ENCODE measurements at places on chromosomes 7 and 10.

DNA sequence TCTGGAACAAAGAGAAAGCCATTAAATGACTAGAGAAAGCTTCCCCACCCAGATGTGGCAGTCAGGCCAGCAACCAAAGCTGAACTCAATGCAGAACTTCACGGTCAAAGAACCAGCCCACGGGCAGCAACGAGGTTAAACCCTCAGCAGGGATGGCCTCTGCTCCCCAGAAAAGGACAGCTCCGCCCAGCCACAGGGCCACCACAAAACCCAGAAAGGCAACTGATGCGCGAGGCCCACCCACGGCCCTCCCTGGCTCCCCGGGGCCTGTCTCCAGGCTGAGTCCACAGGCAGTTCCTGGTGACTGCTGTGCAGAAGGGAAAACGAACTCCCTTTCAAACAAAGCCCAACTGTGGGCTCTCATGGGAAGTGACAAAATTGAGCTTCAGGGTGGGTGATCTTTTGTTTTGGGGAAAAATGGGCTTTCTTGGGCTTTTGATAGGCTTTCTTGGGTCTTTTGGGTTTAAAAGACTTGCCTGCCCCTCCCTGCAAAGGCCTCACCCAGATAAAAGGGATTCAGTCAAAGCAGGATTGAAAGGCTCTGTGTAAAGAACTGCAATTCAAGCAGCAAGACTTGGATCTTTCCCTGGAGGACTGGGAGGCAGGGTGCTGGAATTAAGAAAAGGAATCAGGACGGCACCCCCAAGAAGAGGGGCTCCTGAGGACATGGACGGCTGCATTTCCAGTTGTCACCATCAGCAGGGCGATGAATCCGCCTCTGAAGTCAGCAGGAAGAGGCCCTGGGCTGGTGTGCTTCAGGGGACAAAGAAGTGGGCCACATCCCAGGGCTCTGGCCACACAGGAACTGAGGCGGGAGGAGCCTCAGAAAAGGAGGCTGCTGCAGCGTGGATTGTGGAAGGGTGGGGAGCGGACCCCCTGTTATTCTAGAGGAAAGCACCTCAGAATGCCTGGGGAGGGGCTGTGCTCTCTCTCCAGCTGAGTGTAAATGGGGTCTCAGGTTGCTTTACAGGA, 209.9 kb downstream of the USP6NL start:
- DNase-seq: no peak

GRCh38 chr10:117818721-117819120, 228.0 kb downstream of the RAB11FIP2 start:
- no peak for DNase-seq

DNA sequence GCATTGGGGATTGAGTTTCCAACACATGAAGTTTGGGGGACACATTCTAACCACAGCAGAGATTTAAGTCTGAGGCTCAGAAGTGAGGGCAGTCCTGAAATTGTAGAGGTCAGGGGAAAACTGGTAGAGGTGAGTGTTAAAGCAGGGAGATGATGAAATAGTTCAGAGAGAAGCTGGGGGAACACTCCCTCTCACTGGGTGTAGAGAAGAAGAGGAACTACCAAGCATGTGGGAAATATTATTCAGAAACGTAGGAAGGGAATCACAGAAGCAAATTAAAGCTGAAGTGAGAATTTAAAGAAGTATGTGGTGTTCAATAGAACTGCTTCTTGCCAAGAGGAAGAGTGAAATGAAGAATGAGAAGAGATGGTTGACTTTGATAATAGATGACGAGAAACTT, 121.5 kb upstream of the FAM3C start:
- DNase-seq: no peak

- no peak for DNase-seq
Measured at GRCh38 chr7:22980422-22980821, 33.5 kb downstream of the HYCC1 start.

GRCh38 chr10:31036209-31036608, 4.5 kb upstream of the ZNF438 start:
- DNase-seq: no peak

- DNase-seq: no peak
Measured at GRCh38 chr10:65898055-65898454, 1027.8 kb upstream of the LRRTM3 start.

GRCh38 chr7:30349170-30349569, 64.8 kb downstream of the ZNRF2 start:
- no peak for DNase-seq

- no peak for DNase-seq
Measured at GRCh38 chr7:133977409-133978274, 149.5 kb upstream of the LRGUK start.

GRCh38 chr7:156152390-156152789, 340.1 kb upstream of the SHH start:
- no peak for DNase-seq

GRCh38 chr10:70592746-70593512, 9.6 kb downstream of the PRF1 start:
- no peak for DNase-seq

DNA sequence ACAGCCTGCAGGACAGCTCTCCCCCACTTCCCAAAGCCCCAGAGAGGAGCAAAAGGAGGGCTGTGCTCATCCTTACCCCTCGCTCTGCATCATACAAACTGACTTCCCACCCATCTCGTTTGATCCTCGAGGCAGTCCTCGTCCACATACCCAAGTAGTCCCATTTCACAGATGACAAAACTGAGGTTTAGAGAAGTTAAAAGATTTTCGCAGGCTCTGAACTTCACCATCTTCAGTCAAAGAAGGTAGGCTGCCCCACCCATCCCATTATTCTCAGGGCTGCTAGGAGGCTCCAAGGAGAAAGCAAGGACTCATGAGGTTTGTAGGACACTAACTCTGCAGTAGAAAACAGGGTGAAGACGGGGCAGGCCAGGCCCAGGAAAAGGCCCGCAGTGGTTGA, 147.1 kb downstream of the SLIT1 start:
- DNase-seq: no peak
